ENCODE measurements at places on chromosomes 4 and X.

- no peak for DNase-seq
Observed at GRCh38 chrX:48035891-48036290, 29.1 kb downstream of the SPACA5 start.

GRCh38 chrX:109862433-109862832 lies 129.4 kb upstream of the ACSL4 start:
- no peak for DNase-seq

DNA sequence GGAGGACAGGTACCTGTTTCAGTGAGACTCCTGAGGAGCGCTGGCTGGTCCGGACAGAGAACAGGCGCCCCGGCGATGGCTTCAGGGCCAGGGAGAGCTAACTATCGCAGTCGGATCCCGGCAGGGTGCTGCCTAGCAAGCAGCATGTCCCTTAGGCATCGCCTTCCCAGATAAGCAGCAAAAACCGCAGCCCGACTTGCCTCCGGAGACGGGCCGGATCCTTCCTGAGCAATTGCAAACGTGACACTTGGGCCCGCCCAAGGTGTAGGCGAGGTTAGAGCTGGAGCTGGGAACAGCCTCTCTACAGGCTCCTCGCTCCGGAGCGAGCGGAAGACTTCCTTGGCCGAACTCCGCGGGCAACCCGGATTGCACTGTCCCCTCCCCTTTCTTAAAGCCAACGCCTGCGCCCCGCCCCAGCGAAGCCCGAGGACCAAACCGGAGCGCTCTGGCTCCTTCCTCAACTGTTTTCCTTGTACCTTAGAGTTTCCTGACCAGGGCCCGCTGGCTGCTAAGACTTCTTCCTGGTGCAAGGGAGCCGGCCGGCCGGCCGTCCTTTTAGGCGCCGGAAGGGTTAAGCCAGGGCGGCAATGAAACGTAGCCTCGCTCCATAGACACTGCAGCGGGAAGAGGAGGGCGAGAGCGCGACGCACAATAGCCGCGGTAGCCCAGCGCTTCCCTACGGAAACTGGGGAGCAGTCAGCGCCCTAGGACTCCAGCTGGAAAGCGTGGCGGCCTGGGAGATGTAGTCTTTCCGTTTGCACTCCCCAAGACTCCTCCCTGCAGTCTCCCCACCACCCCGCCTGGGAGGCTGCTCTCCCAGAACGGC lies at the start of gene OPHN1:
Gene OPHN1, minus strand, starts transcription at position 341 of the 826 bp plus-strand sequence. CDS start 475 bp downstream, outside the sequence.
- DNase-seq: peak; percentile 13

DNA sequence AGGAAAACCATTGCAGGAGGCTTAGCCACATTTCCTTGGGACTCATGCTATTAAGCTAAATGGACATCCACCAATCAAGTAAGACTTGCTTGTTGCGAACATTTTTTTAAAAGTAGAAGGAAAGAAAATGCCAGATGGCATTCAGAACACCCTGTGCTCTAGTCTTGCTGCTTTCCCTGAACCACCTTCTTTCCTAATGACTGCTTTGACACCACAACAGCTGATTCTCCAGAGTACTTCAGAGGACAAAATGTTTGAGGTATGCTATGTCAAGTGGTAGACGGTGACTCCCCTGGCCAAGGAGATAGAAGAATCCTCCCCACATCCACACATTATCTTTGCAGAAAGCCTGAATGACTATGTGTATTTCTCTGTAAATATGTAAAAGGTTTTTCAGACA lies 65.4 kb downstream of the ANK2 start:
- DNase-seq: no peak

DNA sequence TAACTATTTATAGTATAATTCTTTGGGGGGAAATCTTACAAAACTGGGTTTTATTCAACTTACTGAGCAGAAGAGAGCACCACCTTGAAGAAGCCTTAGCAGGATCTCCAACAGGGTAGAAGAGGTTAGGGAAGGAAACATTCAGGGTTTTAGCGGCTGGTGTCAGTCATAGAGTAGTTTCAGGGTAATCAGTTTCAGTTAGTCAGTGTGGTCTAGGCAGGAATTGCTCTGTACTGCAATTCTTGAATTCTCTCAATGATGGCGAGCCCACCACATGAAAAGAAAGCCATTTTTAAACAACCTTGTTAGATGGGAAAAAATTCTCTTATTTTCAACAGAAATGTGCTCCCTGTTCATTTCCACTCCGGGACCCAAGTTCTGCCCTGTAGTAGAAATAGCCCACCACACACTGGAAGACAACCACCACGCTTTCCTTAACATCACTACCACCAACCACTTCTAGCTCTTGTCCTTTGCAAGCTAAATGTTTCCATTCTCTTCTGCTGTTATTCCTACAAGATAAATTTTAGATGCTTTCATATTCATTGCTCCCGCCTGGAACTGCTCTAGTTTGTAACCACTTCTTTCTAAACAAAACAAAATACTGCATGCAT lies 25.9 kb downstream of the COL25A1 start:
- peak; percentile 12 for DNase-seq

- DNase-seq: no peak
Observed at GRCh38 chr4:113756005-113756410, 5.5 kb downstream of the CAMK2D start.

DNA sequence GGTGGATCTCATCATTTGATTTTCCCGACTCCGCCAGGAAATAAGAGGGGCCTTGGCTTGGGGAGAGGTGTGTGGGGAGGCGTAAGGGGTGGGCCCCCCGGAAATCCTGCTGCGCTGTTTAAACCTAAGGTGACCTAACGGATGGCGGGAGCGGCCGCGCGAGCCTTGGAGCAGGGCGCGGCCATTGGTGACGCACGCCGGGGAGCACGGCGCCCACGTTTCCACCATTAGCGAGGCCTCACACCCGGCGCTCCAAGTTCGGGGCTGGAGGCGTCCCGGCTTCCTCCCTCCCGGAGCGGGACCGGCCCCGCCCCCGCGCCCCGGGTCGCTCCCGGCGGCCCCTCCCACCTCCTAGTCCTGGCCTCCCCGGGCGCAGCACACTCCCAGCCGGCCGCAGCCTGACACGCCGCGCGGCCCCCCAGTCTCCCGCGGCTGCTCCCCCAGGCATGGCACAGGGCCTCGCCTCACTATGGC lies at the start of gene SMS:
Gene SMS, plus strand, starts transcription at position 354 of the 474 bp plus-strand sequence. Its CDS starts 116 bp downstream, at position 470.
- DNase-seq: peak; percentile 72

DNA sequence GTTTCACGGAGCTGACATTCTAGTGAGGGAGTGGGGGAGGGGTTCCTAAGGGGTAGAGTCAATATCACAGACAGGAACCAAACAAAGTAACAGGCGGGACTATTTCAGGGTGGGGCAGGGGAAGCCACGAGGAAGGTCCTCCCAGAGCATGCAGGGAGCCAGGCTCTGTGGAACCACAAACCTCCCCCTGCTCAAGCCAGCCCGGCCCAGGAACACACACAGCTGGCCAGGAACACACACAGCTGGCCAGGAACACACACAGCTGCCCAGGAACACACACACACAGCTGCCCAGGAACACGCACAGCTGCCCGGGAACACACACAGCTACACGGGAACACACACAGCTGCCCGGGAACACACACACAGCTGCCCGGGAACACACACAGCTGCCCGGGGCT lies 24.8 kb downstream of the EVC2 start:
- no peak for DNase-seq

DNA sequence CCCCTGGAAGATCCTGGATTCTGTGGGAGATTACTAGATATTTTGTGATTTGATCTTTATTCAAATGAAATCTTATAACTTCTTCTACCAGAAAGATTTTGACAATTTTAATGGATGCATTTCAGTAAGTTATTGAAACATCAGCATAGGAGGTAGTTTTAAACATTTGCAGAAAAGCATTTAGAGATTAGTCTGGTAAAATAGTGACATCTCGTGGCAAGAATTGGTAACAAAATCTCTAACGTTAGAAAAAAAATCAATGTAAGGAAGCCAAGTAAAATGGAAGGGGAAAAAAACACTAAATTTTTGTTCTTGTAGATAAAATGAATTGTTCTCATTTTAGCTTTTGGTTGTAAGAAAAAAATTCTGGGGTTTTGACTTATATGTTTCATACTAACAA lies 73.3 kb downstream of the TASL start:
- no peak for DNase-seq

- no peak for DNase-seq
Observed at GRCh38 chr4:180234730-180235129, 2008.5 kb upstream of the TENM3 start.

- peak; percentile 49 for DNase-seq
Observed at GRCh38 chr4:56468097-56468422, 643 bp downstream of the SRP72 start.

GRCh38 chr4:171985129-171985528 lies 171.9 kb downstream of the GALNTL6 start:
- DNase-seq: no peak

DNA sequence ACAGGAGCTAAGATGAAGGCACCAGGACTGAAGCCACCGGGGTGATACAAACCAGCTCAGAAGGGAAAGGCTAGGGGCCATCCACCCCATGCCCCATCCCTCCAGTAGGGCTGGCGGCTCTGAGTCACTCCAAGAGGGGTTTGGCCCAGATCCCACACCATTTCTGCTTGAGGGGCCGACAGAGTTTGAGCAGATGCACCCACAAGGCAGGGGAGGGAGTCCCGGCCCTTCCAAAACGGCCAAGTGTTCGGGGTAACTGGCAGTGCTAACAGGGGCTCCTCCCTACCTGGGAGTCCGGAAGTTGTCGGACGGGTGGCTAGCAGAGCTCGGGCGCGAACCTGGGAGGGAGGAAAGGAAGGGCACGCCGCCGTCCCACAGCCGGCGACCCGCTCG lies 412 bp downstream of the SLC10A3 start:
- DNase-seq: peak; percentile 48

- DNase-seq: no peak
Observed at GRCh38 chrX:135927897-135928296, 34.4 kb downstream of the SAGE1 start.

GRCh38 chr4:153468587-153468986 lies 2.4 kb downstream of the TMEM131L start:
- DNase-seq: peak; percentile 52

- no peak for DNase-seq
Observed at GRCh38 chrX:40964633-40965586, 120.3 kb upstream of the USP9X start.

DNA sequence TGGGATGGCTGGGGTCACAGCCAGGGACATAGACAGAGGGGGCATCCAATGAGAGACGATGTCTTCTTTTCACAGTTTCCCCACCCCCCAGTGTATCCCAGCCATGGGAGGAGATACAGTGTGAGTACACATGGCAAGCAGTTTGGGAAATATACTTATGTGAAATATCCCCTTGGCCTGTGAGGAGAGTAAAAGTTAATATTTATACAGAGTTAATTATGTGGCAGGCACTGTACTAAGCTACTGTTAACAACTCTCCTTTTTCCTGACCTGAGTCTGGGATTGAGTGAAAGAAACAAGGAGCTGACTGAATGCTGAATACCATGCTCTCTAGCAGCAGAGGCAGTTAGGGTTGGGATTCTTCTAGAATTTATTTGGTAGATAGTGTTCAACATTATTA lies 35.3 kb downstream of the HCCS start:
- no peak for DNase-seq

GRCh38 chr4:35464964-35465528 lies 779.3 kb downstream of the ARAP2 start:
- no peak for DNase-seq

- peak; percentile 76 for DNase-seq
Observed at GRCh38 chr4:40763228-40763716, 13.5 kb downstream of the NSUN7 start.

DNA sequence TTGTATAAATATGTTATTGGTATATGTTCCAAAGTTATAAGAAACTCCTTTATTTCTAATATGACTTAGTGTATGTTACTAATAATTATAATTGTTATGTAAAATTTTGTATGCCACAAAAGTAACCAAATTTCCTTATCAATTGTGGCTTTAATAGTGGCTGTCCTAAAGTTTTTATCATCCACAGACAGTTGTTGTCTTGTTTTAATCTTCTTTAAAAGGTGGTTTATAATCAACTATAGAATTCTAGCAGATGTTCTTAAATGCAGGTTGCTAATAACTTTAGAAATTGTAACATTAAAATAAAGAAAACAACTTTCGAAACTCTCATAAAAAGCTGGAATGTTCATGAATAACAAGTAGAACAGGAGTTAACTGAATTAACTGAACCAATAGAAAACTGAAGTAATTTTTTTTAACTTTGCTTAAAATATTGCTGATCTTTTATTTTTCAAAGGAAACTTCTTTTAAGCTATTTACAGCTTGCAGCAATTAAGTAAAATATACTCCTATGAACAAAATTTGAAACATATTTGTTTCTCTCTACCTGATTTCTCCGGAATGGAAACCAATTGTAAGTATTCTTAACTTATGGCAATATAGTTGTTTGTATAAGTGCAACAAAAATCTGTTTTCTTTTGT lies 24.3 kb downstream of the HSD17B11 start:
- no peak for DNase-seq

DNA sequence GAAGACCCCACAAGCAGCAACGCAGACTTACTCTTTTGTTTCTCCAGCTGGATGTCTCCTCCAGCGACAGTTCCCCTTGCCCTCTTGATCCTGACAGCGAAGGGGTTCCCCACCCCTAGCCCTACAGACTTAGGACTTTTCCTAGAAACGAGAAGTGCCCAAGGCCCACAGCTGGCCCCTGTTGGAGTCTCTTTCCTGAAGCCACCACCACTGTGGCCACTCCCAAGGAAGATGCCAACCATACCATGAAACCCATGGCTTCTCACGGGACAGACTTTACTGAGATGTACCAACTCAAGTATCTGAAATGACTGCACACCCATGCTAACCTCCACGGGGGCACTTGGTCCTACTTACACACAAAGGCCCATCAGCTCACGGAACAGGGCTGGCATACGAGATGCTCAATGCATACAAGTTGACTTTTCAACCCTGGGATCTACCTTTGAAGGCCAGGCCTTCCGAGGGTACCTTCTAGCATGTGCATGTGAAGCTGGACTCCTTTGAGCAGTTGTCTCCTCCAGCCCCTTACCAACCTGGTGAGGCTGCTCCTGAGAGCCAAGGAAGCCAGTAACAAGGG lies 924 bp upstream of the IRAK1 start:
- DNase-seq: peak; percentile 22

DNA sequence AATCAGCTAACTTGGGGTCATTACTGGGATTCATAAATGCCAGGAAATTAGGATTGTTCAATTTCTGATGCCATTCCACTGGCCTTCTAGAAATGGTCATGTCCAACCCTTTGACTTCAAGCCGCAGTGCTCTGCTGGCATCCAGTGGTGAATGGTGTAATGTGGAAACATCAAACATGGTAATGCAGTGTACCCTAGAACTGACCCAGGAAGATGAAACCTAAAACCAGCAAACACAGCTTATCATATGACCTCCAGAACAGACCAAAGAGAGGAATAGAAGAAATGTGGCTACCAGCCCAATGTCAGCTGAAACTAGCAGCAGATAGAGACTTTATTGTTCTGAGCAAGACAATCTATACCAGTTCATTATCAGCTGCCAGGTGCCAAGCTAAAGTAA lies 13.8 kb downstream of the CXCL13 start:
- no peak for DNase-seq

- no peak for DNase-seq
Observed at GRCh38 chr4:131339137-131339536, 1810.0 kb upstream of the PCDH10 start.

Data from activated CD4-positive, alpha-beta memory T cell treated with anti-CD3 and anti-CD28 coated beads for 36 hours (primary cell).